Spleen (tissue), 13 donors: ENCODE measurements at places on chromosomes 12 and 14. TPM values are rescaled to one million over a fixed set of nuclear protein-coding genes. Genes with fewer than 3 reads are reported as not detected.
A peak's percentile ranks its signal among the peaks of the same experiment; 100 is the strongest.

GRCh38 chr12:65614259-65614889 is 209.9 kb upstream of the HMGA2 start:
- no peaks in the 10 kb centered on the region for H3K4me1 ChIP-seq
- no peaks in the 10 kb centered on the region for H3K36me3 ChIP-seq
- peak overlapping the region; percentile 52 for H3K27ac ChIP-seq

DNA sequence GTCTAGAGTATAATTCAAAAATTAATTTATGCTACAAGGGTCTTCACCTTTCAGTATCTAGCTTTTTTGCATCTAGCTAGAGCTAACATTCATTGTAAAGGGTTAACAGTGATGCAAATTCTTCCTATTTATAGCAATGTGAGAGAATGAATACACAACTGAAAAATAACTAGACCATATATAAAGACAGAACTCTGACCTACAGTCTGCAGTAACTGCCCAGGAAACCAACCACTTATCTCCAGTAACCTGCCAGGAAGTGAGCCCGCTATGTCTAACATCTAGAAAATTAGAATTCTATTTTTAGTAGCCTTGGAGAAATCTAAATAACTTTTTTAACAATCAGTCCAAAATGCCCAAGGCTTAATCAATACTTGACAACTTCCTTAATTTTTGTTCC is 1021.9 kb downstream of the LRFN5 start:
- no peaks in the 10 kb centered on the region for H3K36me3 ChIP-seq
- no peaks in the 10 kb centered on the region for H3K27me3 ChIP-seq
- H3K27ac ChIP-seq: no peak overlapping the region
- DNase-seq: no peak
- no peaks in the 10 kb centered on the region for H3K4me1 ChIP-seq

- DNase-seq: no peak
- H3K4me3 ChIP-seq: no peak overlapping the region
- no peak overlapping the region for H3K27ac ChIP-seq
- no peaks in the 10 kb centered on the region for H3K27me3 ChIP-seq
- no peaks in the 10 kb centered on the region for H3K4me1 ChIP-seq
Observed at GRCh38 chr12:77251799-77252198, 186.4 kb upstream of the E2F7 start.

GRCh38 chr14:55749201-55749812 is 169.3 kb downstream of the KTN1 start:
- no peak overlapping the region for H3K4me3 ChIP-seq
- no peaks in the 10 kb centered on the region for H3K27me3 ChIP-seq
- no peaks in the 10 kb centered on the region for H3K36me3 ChIP-seq
- no peak for DNase-seq

- peak overlapping the region; percentile 45 for H3K27ac ChIP-seq
- H3K36me3 ChIP-seq: no peaks in the 10 kb centered on the region
- H3K4me1 ChIP-seq: peaks cover 45% of the 10 kb centered on the region
- H3K27me3 ChIP-seq: no peaks in the 10 kb centered on the region
- no peak overlapping the region for H3K4me3 ChIP-seq
Observed at GRCh38 chr14:68668531-68668930, 124.3 kb downstream of the ZFP36L1 start.

DNA sequence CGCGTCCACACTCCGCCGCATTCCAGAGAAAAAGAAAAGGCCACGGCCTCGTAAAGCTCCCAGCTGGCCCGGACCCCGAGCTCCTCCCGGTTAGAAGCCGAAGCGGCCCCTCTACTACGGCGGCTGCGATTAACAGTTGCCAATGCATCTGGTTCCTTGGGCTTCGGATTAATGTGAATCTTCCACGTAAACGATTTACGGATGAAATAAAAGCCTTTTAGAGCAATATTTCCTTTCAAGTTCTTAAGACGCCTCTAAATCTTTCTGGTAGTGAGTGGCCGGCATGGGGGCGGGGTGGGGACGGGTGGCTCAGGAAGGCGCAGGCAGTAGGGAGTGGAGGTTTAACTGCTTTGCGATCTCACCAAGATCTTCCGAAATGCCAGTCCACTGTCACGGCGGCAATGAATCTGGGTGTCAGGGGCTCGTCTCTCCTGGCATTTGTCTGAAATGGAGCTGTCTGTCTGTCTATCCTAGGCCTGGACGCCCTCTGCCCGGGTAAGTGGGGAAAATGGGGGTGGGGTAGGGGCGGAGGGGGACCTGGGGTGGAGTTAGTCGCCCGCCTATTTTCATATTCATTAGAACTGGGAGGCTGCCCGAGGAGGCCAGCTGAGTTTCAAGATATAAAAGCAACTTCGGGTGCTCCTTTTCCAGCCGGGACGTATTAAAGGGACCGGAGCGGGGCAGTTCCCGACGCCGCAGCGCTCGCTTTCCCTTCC is 413 bp upstream of the ALX1 start:
- no peaks in the 10 kb centered on the region for H3K36me3 ChIP-seq
- DNase-seq: no peak
- no peak overlapping the region for H3K27ac ChIP-seq
- peaks cover 56% of the 10 kb centered on the region for H3K27me3 ChIP-seq
- peaks cover 24% of the 10 kb centered on the region for H3K4me1 ChIP-seq

DNA sequence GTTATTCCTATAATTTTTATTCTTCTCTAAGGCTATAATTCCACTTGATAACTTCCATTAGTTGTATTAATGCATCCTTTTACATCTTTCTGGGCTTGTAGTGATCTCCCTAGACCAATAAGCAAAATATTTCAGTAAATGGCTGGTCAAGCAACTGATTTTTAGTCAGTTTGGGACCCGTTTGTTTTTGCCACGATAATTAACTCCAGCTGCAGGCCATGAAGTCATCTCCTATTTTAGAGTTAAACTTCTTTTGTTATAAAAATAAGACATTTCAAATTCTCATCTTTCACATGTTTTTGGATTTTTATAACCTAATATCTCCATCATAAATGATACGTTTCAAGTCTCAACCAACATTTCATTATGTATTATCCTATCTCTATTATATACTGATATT is 49.4 kb downstream of the MAGOHB start:
- H3K4me3 ChIP-seq: no peak overlapping the region
- DNase-seq: no peak
- H3K27ac ChIP-seq: no peak overlapping the region
- no peaks in the 10 kb centered on the region for H3K4me1 ChIP-seq

- no peaks in the 10 kb centered on the region for H3K27me3 ChIP-seq
- H3K4me1 ChIP-seq: peaks cover 8% of the 10 kb centered on the region
- H3K36me3 ChIP-seq: no peaks in the 10 kb centered on the region
- no peak overlapping the region for H3K4me3 ChIP-seq
- no peak for DNase-seq
Observed at GRCh38 chr12:31521964-31522363, 69.0 kb downstream of the DENND5B start.

- peak overlapping the region; percentile 99 for H3K27ac ChIP-seq
- H3K36me3 ChIP-seq: peaks cover 10% of the 10 kb centered on the region
- peaks cover 8% of the 10 kb centered on the region for H3K27me3 ChIP-seq
- H3K4me1 ChIP-seq: peaks cover 60% of the 10 kb centered on the region
- DNase-seq: peak; percentile 95
Observed at GRCh38 chr14:75277008-75277814, 1.4 kb upstream of the FOS start.

DNA sequence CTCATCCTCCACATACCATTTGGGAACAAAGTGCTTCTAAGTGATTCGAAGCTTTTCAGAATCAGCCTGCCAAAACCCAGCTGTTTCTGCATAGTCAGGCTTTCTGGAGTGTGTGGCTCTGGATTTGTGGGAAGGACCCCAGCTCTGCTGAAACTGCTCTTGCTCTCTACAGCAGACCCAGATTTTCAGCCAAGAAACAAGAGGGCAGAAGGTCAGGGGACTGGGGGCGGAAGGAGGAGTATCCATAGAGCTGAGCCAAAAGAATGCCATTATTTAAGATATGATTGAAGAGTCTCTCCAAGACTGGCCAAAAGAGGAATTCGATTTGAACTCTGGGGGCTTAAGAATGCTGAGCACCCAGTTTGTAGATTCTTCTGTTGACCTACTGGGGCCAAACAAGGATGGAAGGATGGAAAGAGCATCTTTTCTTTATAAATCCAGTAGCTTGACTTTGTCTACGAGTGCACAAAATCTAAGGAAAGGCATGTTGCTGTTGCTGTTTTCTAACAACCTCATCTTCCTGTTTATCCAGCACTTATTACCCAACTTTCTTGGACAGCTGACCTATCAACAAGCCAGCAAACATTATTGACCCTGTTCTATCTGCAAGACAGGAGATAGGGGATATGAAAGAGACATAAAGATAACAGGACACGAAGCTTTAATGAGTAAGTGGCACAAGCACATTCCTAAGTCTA is 29.2 kb downstream of the FBLN5 start:
- no peaks in the 10 kb centered on the region for H3K27me3 ChIP-seq
- H3K27ac ChIP-seq: no peak overlapping the region

DNA sequence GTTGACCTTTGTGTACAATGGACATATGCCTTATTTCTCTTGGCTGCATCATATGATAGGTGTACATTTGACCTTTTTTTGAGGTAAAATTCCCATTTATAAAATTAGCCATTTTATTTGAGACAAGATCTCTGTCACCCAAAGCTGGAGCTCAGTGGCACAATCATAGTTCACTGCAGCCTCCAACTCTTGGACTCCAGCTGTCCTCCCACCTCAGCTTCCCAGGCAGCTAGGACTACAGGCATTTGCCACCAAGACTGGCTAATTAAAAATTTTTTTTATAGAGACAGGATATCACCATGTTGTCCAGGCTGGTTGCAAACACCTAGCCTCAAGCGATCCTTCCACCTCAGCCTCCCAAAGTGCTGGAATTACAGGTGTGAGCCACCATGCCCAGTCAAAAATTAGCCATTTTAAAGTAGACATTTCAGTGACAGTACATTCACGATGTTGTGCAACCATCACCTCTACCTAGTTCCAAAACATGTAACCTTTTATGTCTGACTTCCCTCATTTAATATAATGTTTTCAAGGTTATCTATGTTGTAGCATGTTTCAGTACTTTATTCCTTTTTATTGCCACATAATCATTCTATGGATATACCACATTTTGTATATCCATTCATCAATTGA is 5.4 kb downstream of the G2E3 start:
- DNase-seq: no peak
- no peaks in the 10 kb centered on the region for H3K27me3 ChIP-seq
- no peaks in the 10 kb centered on the region for H3K36me3 ChIP-seq
- H3K27ac ChIP-seq: no peak overlapping the region

DNA sequence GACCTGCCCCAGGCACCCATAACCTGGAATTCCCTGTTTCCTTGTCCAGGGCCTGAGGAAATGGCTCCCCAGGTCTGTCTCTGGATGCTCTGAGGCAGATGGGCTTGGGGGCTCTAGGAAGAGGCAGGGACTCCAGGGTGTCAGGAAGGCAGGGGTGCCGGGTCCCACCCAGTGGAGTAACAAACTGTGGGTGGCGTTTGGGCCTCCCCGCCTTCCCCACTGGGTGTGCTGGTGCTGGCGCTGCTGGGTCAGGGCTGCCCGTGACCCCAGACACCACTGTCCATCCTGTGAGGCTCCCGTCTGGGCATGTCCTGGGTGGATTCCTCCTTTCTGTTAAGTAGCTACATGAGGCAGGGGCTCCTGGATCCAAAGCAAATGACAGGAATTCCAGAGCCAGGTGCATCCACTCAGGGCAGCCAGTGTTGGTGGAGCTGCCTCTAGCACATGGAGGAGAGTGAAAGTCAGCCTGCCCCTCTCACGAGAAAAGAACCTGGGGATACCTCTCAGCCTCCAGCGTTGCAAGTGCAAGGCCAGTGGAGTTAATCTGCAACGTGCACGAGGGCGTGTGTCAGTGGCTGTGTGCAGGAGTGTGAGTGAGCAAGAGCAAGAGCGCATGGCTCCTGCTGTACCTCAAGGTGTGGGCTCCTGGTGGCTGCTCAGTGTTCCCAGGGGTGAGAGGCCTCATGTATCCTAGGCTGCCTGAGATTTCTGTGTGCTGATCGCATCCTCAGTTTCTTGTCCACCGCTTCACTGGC is 403.1 kb downstream of the TMEM121 start:
- H3K27ac ChIP-seq: no peak overlapping the region
- no peaks in the 10 kb centered on the region for H3K36me3 ChIP-seq
- H3K4me1 ChIP-seq: no peaks in the 10 kb centered on the region
- no peak overlapping the region for H3K4me3 ChIP-seq

DNA sequence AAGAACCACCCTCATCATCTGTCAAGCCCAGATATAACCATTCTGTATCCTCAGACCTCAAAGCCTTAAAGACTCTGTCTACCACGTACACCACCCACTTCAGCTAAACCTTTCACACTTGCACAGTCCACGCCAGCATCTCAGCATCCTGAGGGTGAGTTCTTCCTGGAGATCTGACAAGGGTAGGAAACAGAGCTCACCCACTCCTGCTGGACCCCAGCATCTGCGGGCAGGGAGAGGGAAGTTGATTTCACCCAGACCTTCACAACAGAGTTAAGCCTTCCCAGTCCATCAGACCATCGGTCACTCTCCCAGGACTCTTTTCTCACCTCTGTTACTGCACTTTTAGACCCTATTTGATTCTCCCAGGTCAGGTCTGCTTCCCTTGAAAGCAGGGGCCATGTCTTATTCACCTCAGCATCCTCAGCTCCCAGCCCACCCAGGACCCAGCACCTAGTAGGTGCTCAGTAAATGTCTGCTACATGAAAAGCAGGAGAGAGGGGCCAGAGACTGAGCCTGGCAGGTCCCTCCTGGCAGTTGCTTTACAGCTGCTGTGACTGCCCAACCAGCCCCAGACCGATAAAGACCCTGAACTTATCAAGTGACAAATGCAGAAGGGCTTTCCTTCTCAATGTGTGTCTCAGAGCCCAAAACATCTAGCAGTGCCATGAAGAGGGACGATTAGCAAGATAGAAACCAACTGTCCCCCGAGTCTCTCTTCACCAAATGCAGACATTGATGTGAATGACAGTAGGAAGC is 34.1 kb downstream of the ANO2 start:
- H3K4me3 ChIP-seq: no peak overlapping the region
- no peaks in the 10 kb centered on the region for H3K36me3 ChIP-seq
- DNase-seq: no peak
- no peak overlapping the region for H3K27ac ChIP-seq

DNA sequence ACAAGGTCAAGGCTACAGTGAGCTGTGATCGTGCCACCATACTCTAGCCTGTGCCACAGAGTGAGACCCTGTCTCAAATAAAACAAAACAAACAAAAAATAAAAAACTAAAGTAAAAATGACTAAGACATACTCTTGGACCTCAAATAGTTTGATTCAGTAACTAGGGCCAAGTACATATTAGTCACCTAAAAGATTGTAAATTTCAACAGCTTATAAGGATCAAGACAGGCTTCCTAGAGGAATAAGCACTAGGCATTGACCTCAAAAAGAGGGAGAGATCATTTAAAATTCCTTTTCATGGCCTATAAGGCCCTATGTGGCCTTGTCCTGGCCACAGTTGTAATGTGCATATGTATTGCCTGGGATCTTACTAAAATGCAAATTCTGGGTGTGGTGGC is 46.0 kb upstream of the CHST11 start:
- no peaks in the 10 kb centered on the region for H3K36me3 ChIP-seq
- no peaks in the 10 kb centered on the region for H3K27me3 ChIP-seq
- no peak for DNase-seq
- no peak overlapping the region for H3K4me3 ChIP-seq

Gene MMP17
- total RNA-seq: 4.0 TPM

Gene GNG2
- 101 TPM for total RNA-seq

Gene CEBPE
- total RNA-seq: 2.6 TPM

Gene RFX4
- total RNA-seq: not detected

Gene MGAT4C
- total RNA-seq: not detected

Gene HNF1A
- total RNA-seq: not detected

Gene CATSPERB
- total RNA-seq: 3.3 TPM

Gene CABP1
- 1.2 TPM for total RNA-seq

Gene GOLGA5
- total RNA-seq: 37.0 TPM

Gene IL26
- total RNA-seq: not detected

Gene WNT5B
- total RNA-seq: 3.9 TPM

Gene CLEC1B
- 2.9 TPM for total RNA-seq

Gene RAB2B
- 21.5 TPM for total RNA-seq
